HS-27A (cell line): ENCODE measurements at places on chromosomes 12 and 14.

- no peak for DNase-seq
Observed at GRCh38 chr14:23370221-23370620, 2.4 kb upstream of the IL25 start.

GRCh38 chr14:68471964-68472508, 320.8 kb downstream of the ZFP36L1 start:
- DNase-seq: no peak

DNA sequence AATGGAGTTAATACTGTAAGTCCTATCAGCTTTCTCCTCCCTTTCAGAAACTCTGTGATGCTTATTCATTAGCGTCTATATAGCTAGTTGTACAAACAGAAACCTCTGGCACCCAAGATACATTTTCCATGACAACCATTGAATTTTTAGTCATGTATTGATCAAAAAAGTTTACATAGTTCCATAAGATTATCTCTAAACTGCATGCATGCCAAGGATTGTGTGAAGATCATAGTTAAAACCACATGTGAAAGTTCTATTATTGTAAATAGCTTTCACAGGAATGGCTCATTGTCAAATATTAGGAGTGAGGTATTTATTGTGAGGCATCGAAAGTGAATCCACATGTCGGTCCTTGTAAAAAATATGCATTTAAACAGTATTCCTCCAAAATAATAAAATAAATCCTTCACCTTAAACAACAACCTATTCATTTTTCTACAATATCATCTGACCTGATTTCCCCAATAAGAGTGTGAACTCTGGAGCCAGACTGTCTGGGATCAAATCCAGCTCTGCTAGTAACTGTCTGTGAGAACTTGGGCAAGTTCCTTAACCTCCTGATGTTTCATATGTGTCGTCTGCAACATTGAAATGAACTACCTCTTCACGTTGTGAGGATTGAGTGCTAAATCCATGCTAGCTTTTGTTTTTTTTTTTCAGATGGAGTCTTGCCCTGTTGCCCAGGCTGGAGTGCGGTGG, 10.6 kb upstream of the CDKL1 start:
- DNase-seq: no peak

GRCh38 chr12:80684077-80684495, 23.3 kb upstream of the MYF6 start:
- DNase-seq: no peak

DNA sequence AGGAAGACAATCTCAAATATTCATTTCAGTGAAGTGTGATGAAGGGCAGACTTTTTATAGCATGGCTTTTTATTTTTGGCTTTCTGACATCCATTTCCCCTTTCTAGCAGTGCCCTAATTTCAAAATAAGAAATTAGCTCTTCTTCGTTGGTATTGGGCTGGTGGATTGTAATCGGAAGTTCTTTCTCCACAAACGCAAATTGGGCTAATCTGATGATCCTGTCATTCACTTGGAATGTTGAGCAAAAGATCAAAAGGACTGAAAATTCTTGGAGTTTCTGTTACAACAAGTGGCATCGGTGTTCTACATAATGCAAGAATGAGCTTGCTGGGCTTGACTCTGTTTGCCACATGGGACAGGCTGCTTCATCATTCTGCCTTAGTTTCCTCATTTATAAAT, 1182.8 kb downstream of the FLRT2 start:
- no peak for DNase-seq

DNA sequence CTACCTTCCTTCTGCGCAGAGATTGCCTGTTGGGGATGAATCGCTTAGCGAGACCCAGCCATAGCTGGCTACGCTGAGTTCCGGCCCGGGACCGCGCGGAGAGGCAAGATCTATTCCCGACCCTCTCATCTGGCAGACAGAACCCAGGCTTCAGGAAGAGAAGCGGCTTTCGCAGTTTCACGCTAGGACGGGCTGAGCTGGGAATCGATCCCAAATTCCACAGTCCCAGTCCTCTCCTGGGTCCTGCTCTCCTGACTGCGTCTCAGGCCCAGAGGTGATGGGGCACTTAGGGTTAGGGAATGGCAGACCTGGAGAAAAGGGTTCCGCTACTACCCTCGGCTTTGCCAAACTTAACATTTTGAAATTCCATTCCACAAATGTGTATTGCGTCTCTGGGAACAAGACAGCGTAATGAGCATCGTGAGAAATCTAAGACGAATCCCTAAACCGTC, 2.8 kb downstream of the PTPN21 start:
- DNase-seq: no peak

GRCh38 chr12:112122823-112123690, 2.3 kb upstream of the TRAFD1 start:
- peak; percentile 35 for DNase-seq
